ENCODE measurements at places on chromosomes 13 and 19.
A peak's percentile ranks its signal among the peaks of the same experiment; 100 is the strongest.

DNA sequence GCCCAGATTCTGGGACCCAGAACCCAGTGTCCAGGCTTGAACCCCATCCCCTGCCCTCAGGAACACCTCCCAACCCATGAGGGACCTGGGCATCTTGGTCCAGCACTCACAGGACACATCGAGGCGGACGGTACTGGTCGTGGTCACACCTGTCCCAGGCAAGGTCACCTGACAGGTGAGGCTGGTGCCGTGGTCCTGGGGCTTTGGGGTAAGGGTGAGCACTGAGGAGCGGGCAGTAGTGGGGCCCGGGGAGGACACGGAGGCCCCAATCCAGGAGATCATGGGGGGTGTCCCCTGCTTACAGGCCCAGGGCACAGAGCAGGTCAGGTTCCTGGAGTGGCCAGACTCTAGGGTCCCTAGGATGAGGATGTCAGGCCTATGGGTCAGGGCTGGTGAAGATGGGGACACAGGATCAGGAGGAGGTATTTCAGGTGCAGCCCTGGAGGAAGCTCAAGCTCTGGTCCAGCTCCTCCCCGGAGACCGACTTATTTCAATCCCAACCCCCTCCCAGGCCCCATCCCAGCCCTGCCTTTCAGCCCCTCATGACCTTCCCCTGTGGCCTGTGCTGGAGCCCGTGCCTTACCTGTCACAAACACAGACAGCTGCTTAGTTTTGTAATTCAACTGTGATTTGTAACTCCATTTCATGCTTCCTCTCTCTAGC is 772 bp downstream of the SIGLEC8 start:
- DNase-seq, result no peak

DNA sequence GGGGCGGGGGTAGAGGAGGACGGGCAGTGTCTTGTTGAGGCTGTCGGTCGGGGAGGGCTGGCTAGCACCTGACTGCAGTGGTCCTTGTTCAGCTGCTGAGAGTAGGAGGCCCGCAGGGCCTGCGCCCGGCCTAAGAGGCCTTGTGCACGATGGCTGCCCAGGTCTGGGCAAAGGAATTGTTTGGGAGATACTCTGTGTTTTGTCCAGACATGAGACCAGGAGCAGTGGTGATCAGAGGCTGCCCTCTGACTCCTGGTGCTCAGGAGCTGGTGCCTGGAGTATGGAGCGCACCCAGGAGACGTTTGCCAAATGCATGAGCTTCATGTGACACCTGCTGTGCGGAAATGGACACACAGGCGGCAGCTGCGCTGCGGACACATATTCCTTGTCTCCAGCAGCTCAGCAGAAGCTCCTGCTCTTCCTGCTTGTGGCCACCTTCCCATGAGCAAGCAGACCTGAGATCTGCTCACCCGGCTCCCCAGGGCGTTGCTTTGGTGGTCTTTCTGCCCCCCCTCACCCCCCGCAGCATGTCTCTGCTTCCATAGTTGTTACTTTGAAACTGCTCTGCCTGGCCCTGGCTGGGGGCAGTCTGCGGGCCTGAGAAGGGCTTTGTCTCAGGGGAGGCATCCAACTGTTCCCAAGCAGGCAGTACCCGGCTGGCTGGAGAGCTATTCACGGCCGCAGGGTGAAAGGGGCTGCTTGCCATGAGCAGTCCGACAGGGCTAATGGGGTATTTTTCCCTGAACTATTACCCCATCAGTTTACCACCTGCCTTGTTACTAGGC is 163.9 kb downstream of the TEX29 start:
- DNase-seq, result no peak

GRCh38 chr19:9735986-9736385 is 32.6 kb downstream of the ZNF846 start:
- no peak for DNase-seq

DNA sequence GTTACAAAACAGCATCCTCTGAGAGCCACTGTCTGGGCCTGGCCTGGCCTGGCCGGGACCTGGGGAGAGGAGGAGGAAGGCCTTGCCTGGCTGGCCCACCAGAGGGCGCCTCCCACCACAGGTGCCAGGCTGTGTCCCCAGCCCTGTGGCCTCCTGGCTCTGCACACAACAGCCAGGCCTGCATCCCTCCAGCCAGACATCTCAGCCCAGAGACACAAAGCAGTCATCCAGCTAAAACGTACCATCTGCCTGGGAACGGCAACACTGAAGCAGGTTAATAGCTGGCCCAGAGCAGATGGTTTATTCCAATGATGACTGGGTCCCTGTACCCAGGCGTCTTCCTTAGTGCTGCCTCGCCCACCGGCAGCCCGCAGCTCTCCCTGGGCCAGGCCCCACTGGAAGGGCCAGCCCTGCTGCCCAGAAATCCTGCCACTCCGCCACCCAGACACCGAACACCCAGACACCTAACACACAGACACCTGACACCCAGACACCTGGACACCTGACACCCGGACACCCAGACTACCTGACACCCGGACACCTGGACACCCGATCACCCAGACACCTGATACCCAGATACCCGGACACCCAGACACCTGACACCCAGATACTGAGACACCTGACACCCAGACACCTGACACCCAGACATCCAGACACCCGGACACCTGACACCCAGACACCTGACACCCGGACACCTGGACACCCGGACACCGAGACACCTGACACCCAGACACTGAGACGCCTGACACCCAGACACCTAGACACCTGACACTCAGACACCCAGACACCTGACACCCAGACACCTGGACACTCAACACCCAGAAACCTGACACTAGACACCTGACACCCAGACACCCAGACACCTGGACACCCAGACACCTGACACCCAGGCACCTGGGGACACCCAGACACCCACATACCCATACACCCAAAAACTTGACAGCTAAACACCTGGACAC is 20.1 kb downstream of the C19orf12 start:
- peak; percentile 82 for DNase-seq

DNA sequence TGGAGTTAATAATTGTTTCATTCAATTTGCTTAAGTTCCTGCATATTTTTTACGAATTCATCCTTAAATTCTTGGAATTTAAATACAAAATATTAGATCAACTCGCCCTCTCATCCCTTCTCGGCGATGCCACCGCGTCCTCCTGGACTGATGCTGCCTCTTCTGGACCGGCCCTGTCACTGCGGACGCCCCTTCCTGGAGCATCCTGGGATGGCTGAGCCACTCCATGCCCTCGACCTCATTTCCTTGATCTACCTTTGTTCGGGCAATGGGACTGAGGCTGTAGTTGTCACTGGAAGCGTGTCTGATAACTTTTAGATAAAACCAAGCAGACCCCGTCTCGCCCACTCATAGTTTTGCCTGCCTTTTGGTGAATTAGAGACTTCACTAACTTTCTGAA is 283.7 kb downstream of the TEX29 start:
- no peak for DNase-seq

GRCh38 chr19:28394725-28395124 is 818.2 kb downstream of the UQCRFS1 start:
- no peak for DNase-seq

DNA sequence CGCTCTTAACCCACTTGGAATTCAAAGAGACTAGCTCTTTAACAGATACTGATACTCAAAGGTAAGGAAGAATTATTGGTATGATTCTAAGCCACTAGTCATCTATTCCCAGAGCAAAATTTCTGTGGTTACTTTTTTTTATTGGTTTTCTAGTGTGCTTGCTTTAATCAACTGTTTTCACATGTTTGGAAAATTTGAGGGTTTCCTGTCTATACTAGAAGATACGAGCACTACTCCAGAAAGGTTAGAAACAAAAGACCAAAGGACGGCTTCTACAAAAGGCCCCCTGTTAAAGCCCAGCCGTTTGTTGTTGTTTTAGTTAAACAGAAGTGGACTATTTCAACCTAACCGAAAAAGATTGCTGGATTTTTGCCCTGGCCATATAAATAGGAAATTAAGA is 18.5 kb upstream of the LPAR6 start:
- DNase-seq, result no peak

DNA sequence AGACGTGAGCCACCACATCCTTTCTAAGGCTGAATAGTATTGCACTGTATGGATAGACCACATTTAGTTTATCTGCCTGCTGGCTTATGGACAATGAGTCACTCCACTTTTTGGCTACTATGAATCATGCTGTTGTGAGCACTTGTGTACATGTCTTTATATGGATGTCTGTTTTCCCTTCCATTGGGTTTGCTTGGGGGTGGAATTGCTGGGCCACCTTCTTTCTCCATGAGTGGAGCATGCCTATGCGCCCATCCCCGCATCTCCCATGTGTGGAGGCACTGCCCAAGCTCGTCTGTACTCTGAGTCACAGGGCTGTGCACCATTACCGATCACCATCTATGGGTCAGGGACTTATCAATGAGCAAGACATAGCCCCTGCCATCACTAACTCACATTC is 127.2 kb upstream of the GJB6 start:
- DNase-seq, result no peak

Data from CD4-positive, alpha-beta T cell treated with Interleukin-1 beta for 1 hour (primary cell).